ENCODE measurements at places on chromosomes 1 and 21. TPM values are rescaled to one million over a fixed set of nuclear protein-coding genes. Genes with fewer than 3 reads are reported as not detected.

GRCh38 chr1:51014878-51015277, 44.8 kb downstream of the CDKN2C start:
- no peak overlapping the region for H3K27ac ChIP-seq
- no peak for DNase-seq
- H3K36me3 ChIP-seq = no peaks in the 10 kb centered on the region
- H3K4me1 ChIP-seq = no peaks in the 10 kb centered on the region
- H3K27me3 ChIP-seq = no peaks in the 10 kb centered on the region

- no peaks in the 10 kb centered on the region for H3K36me3 ChIP-seq
These were observed 209.9 kb upstream of the SGIP1 start for GRCh38 chr1:66323958-66324625.

The TTF2 gene
- total RNA-seq = 33.4 TPM

- peak overlapping the region; percentile 94 for H3K27ac ChIP-seq
- no peak for DNase-seq
- H3K36me3 ChIP-seq = no peaks in the 10 kb centered on the region
- H3K27me3 ChIP-seq = no peaks in the 10 kb centered on the region
- peak overlapping the region; percentile 19 for H3K4me3 ChIP-seq
- H3K4me1 ChIP-seq = peaks cover 49% of the 10 kb centered on the region
These were observed 1.9 kb upstream of the MEF2D start for GRCh38 chr1:156502391-156502893.

The ASTN1 gene
- total RNA-seq = not detected
